ENCODE measurements at places on chromosomes 7 and 10.

DNA sequence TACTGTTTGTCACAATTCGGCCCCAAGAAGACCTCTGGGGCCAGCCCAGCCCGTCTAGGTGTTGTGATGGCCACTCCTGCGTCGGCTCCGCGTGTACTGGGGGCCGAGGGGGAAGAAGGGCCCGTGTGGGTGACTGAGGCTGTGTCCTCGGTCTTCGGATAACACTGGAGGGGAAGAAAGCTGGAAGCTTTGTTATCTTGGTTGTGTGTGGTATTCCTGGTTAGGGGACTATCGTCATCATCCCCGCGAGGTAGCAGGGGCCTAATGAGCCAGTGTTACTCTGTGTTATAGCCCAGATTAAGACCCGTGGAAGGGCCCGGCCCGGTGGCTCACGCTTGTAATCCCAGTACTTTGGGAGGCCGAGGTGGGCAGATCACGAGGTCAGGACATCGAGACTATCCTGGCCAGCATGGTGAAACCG lies 854 bp downstream of the MTG1 start:
- DNase-seq = no peak

- no peak for DNase-seq
Observed at GRCh38 chr10:1401071-1401965, 336.0 kb downstream of the ADARB2 start.

DNA sequence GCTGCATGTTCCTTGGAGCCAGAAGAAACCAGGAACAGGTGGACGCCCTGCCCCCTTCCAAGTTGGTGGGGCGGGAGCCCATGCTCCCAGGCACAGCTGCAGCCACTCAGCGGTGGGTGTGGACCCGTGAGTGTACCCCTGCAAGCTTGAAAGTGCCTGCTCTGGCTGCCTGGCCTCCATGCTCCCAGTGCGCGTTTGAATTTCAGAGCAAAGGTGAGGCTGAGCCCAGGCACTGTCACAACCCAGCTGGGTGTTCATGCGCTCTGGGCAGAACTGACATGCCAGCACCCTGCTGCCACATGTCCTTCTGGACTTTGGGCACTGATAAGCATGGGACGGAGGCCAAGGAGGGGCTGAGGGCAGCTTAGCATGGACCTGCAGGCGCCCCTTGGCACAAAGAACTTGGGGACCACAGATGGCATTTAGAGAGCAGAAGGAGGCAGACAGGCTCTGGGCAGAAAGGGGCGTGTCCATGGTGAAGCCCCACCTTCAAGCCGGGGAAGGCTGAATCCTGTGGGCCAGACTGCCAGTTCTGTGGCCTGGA lies 402.0 kb upstream of the NRG3 start:
- no peak for DNase-seq

DNA sequence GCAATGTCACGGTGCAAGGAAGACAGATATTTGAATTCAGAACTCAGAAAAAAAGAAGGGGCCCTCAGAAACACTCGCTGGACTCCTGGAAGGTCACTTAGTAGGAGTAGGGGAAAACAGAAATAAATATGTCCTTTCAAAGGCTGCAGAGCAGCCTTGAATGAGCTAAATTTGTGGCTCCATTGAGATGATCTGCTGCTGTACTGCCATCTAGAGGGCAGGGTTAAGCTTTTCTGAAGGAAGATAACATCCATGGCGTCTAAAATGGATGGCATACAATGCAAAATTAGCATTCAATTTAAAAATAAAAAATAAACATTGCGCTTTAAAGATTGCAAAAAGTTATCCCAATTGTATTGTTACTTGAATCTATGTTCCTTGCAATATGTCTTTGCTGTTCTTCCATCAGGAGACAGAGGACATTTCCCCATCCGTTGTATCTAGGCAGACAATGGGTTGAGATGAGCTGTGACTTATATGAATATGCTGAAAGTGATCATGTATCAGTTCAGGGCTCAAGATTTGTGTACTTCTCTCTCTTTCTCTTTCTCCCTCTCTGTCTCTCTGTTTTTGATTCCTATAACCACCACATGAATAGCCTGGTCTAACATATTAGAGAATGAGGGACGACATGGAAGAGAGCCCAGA lies 642.2 kb downstream of the SH2D4B start:
- DNase-seq = no peak

- DNase-seq = no peak
Observed at GRCh38 chr7:47347346-47347745, 234.6 kb downstream of the TNS3 start.

DNA sequence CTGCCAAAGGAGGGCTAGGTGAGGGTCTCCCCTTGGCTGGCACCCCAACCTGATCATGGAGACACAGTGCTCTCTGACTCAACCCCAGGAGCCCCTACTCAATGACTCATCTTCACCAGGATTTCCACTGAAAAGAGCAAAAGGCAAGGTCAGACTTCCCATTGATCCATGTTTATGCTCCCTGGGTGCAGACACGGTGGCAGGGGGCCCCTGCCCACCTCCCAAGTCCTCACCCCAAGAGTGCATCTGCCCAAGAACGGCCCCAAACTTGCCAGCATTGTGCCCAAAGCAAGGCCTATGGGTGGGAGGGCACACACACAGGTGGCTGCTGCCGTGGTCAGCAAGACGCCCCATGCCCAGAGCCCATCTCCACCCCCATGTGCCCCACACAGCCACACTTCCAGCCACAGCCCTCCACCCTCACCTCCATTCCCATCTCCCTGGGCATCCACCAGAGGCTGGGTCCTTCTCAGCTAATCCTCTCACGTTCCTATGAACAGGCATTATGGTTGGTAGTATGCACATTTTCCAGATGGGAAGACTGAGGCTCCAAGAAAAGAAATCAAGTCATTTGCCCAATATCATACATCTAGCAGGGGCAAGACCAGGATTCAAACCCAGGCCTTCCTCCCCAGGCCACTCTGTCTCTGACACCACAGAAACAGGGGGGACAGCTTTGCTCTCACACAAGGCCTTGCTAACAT lies 31.3 kb downstream of the FAM53B start:
- DNase-seq = no peak

GRCh38 chr7:87317691-87318245 lies 27.7 kb upstream of the CROT start:
- no peak for DNase-seq

DNA sequence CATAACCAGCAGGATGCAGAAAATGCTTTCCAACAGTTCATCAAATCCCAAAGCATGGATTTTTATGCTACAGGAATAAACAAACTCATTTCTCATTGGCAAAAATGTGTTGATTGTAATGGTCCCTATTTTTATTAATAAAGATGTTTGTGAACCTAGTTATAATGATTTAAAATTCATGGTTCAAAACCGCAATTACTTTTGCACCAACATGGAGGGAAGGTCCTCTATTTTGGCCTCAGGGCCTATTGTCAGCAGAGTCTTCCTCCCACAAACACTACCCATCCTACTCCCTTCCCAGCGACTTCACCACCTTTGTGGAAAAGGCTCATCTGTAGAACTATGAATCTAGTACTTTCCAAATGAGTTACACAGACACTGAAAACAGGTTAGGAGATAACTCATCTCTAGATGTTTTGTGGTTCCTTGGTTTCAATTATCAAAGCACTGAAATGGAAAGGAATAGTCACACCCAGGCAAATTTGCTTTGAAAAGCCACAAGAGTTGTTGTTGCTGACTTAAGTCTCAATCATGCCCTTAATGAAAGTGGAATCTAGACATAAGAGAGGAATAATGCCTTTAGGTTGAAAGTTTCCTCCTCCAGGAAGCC lies 59.4 kb upstream of the FRMD4A start:
- DNase-seq = no peak
